ENCODE measurements at places on chromosomes 3 and 15.

- no peak for DNase-seq
These were observed 51.0 kb upstream of the TP63 start for GRCh38 chr3:189580190-189580589.

DNA sequence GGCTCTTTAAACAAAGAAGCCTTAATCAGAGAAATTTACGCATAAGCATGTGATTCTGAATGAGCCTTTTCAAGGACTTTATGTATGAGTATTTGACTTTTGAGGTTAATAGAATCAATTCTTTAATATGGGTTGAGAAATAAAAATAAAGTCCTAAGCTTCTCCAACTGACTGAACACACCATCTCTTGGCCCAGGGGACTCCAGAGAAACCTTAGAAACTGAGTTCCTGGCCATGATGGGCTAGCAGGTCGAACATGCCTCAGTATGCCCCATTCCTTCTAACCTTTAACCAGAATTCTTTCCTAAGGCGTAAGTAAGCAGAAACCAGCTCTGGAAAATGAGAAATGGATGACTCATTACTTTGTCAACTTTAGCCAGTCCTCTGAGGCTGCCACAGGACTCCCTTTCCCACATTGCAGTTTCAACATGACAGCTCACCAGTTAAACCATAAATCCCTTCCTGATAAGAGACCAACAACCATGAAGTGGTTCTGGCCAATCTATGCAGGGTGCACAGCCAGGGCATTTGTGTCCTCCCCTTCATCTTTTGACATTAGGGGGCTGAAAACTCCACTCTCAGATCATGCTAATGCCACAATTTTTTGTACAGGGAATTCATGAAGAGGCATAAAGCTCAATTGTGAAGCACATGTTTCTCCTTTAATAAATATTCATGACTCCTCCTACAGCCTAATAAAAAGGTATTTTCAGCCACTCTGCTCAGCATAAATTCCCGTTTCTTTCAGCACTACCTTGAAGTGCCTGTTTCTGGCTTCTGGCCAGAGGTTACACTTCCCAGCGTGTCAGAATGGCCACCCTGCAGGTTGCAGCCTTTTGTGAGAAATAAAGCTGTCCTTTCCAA is 33.3 kb downstream of the TM4SF18 start:
- peak; percentile 23 for DNase-seq

DNA sequence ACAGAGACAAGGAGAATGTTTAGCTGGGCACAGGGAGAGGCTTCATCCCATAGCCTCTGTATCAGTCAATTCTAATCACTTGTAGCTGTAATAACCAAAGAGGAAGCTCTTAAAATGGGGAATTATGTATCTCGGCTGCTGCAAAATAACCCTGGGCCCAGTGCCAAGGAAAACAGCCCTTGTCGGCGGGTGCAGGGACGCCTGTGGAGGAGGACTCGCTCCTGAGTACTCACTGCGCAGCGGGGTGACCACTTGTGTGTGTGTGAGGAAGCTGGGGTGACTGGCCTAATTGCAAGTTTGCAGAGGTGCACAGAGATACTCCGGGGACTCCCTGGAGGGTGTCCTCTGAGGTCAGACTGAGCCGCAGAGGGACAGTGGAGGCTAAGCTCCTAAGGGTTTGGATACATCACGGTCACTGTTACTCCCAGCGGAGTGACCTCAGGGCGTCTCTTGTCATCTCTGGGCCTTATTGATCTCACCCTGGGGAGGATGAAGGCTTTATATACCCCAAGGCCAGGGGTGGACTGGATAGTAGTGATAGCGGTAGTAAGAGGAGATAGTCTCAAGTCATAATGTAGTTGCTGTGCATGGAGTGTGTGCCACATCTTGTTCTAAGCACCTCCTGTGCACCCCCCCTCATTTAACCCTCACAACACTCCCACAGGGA is 37.2 kb downstream of the SLC6A6 start:
- no peak for DNase-seq

DNA sequence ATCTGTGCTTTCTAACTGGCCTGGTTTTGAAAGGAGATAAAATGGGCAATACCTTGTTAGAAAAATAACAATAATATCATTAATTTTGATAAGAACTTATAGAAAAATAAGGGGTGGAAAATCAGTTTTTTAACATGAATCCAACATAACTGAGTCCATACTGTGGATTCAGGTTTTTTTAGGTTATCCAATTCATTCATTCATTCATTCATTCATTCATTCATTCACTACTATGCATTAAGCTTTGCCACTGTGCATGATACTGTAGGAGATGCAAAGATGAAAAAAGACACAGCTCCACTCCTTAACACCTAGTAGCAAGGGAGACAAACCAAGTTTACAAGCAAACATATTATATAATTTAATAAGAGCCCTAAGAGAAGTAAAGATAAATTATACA is 97.0 kb upstream of the TNIK start:
- DNase-seq: no peak

- no peak for DNase-seq
These were observed 339.6 kb upstream of the TPRG1 start for GRCh38 chr3:188832146-188832545.

- no peak for DNase-seq
These were observed 11.5 kb upstream of the TFG start for GRCh38 chr3:100697723-100698285.

- DNase-seq: no peak
These were observed 2.1 kb upstream of the PAQR9 start for GRCh38 chr3:142965581-142965980.

DNA sequence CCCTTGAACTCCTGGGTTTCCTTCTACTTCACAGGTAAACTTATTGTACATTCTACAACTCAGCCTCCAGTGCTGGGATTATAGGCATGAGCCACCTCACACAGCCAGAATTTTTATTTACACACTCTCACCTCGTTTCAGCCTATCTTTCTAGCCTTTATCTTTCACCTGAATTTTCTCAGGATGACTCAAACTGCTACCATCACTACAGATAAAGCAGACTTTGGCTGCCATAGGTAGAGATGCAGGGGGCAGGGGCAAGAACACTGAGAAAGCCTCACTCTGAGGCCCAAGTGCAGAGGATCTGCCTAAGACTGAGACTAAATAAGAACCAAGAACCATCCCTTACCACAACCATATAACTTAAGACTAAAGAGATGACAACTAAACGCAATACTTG is 59.0 kb downstream of the ETFA start:
- DNase-seq: no peak

DNA sequence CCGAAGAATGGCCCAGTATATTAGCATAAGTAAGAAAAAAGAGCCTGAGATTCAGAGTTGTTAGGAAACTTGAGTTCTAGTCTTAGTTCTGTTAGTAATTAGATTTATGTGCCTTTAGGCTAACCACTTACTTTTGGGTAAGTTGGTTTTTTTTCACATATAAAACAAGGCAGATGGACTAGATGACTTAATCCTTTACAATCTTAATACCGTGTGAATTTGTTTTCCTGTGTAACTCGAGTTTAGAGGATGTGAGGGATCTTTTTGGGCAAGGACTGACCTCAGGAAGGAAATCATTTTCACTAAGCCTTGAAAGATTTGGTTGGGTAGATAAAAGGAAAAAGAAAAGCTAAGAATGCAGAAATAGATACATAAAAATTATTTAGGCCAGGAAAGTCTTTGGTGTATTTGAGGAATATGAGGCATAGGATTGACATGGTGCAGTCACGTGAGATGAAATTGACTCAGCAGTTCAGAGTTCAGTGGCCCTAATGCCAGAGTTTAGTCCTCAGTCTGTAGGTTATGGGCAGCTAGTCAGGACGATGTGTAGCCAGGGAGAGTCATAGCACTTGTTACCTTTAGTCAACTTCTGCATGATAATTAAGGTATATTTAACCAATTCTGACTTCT is 34.6 kb downstream of the PAK2 start:
- DNase-seq: no peak

- DNase-seq: no peak
These were observed 67.6 kb downstream of the HES1 start for GRCh38 chr3:194203482-194204041.

DNA sequence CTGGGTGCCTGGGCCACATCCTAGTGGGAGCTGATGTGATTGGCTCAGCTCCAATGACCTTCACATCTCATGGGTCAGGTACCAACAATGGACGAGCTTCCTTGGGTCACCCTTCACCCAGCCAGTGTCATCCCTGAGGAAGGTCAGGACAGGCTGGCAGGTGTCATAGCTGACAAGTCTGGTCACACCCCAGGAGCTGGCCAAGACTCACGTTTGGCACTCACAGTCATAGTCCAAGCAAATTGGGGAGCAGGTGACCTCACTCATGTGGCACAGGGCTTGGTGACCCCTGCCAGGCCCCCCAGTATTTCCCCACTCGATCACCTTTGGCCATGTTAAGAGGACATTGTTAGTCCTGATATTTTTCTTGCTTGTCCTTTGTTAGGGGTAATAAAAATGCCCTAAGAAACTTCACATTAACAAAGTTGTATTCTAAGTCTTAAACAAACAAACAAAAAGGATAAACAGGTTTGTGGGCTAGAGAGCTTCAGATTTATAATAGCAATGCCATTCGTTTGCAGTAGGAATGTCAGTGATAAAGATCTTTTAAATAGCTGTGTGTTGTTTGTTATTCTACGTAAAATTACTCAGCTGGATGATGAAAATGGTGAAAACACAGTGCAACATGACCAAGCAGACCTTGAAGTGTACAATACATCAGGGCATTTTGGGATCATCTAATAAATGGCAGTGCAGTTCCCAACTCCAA is 79.5 kb upstream of the POMGNT2 start:
- DNase-seq: no peak

DNA sequence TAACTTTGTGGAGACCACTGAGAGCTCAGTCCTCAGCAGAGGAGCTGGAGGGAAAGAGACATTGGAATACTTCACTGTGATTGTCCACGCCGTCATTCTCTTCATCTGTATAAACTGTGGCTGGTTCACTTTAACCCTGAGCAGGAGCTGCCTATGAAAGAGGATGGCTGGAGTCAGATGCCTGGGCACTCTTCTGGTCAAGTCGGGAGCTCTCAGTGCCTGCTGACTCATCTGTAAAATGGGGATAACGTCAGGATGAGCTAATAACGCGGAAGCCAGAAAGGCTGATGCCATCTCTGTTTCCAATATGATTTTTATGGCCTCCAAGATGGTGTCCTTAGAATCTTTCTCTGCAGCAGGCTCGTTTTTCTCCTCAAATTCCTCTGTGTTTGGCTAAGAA is 51.6 kb upstream of the MRPS22 start:
- no peak for DNase-seq

DNA sequence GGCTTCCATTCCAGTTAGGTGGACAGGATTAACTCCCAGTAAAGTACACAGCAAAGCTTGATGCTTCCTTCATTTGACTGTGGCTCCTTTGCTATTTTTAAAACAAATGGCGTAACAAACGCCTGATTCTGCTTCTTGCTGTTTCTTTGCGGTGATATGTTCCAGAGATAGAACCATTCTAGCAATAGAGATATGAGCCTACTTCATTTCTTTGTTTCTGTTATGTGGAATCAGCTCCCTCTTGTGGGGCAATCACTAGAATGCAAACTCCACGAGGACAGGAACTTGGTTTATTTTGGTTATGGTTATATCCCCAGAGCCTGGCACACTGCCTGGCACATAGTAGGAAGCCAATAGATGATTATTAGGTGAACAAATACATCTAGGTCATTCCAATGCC is 122.6 kb upstream of the SLC6A11 start:
- no peak for DNase-seq

- no peak for DNase-seq
These were observed 9.0 kb downstream of the GMNC start for GRCh38 chr3:190853464-190853863.

- DNase-seq: no peak
These were observed 43.1 kb upstream of the WDR5B start for GRCh38 chr3:122458992-122459391.

DNA sequence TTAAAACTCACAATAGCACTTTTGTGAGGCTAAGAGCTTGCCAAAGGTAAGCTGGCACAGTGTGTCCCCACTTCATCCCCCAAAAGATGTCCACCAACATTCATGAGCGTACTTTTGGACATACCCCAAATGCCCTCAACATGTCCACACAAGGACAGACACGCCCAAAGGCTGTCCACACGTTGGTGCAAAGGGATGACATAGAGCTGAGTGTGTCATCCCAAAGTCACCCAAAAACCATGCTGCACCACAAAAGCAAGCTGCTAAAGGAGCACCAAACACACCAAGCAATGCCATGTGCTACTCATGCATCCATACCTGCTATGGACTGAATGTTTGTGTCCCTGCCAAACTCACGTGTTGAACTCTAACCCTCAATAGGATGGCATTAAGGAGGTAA is 57.9 kb downstream of the KLF13 start:
- no peak for DNase-seq

DNA sequence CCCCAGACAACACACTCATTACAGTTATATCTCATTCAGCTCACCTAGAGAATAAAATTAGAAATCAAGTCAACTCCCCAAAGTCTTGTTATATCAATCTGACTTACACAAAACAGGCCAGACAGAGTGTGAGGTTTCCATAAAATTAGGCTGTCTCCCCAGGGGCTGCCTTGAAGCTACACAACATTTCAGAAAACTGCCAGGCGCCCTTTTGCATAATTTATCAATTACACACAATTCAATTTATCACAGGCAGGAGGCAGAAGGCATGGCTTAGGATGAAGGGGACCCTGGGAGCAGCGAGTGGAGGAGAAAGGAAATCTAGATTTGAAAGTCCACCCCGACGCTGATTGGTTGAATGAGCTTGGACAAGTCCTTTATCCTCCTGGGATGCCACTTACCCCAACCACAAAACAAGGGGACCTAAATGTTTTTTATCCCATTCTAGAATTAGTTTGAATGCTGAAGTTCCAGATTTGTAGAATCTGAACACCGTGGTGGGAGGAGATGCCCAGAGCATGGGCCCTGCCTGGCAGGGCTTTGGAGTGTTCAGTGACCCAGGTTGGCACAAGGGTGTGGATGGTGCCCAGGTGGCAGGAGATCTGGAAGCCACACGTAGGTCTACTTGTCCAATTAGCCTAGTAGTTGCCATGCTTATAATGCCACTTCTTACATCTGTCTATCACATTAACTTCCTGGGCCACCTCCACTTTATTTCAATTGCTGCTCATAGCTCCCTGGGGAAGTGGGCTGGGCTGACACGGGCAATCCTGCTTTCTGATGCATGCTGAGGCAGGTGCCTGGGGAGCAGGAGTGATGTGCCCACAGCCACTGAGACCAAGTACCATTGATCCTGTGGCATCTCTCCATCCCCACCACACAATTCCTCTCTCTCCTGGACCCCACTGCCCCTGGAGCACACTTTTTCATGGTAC is 119.8 kb upstream of the TLE3 start:
- no peak for DNase-seq

DNA sequence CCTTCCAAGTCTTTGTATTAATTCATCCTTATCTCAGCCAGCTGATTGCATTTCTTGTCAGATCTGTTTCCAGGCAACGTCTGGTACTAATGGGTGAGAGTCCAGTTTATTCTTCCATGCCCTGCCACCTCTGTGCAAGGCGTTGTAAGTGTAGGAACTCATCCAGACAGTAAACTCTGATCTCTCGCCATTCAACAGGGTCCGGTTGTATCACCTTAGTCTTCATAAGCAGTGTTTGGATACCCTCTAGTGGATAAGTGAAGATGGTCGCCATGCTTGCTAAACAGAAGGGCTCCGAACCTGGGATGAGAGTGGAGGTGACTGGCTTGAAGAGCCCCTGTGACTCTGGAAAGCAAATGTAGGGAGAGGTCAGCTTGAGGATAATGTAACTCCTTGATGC is 51.6 kb upstream of the CMTM7 start:
- DNase-seq: peak; percentile 60

- DNase-seq: peak; percentile 94
These were observed at the start of gene CAPN7 for GRCh38 chr3:15205934-15206661. CAPN7 (plus strand) TSS chr3:15206246; CDS start chr3:15206496, 250 bp downstream.

- no peak for DNase-seq
These were observed 363.5 kb upstream of the NECTIN3 start for GRCh38 chr3:110708156-110708555.

GRCh38 chr3:186096290-186096689 is 12.6 kb downstream of the ETV5 start:
- no peak for DNase-seq

Measured in iPS-NIHi11 (cell line).